ENCODE measurements at places on chromosomes 7 and 10. TPM values are rescaled to one million over a fixed set of nuclear protein-coding genes. Genes with fewer than 3 reads are reported as not detected.

GRCh38 chr7:51070151-51070550 lies 246.5 kb downstream of the COBL start:
- DNase-seq, result no peak
- H3K27me3 ChIP-seq, result no peaks in the 10 kb centered on the region
- no peak overlapping the region for H3K4me3 ChIP-seq
- H3K4me1 ChIP-seq, result no peaks in the 10 kb centered on the region
- H3K27ac ChIP-seq, result no peak overlapping the region

- no peak overlapping the region for H3K4me3 ChIP-seq
- no peak for DNase-seq
- no peaks in the 10 kb centered on the region for H3K36me3 ChIP-seq
- peaks cover 5% of the 10 kb centered on the region for H3K27me3 ChIP-seq
- H3K4me1 ChIP-seq, result peaks cover 5% of the 10 kb centered on the region
- no peak overlapping the region for H3K27ac ChIP-seq
These were observed 64.8 kb downstream of the CALD1 start for GRCh38 chr7:134844200-134844599.

Gene NRG3
- not detected for total RNA-seq

GRCh38 chr10:8379906-8380832 lies 325.7 kb downstream of the GATA3 start:
- H3K27me3 ChIP-seq, result no peaks in the 10 kb centered on the region
- H3K4me1 ChIP-seq, result peaks cover 4% of the 10 kb centered on the region

DNA sequence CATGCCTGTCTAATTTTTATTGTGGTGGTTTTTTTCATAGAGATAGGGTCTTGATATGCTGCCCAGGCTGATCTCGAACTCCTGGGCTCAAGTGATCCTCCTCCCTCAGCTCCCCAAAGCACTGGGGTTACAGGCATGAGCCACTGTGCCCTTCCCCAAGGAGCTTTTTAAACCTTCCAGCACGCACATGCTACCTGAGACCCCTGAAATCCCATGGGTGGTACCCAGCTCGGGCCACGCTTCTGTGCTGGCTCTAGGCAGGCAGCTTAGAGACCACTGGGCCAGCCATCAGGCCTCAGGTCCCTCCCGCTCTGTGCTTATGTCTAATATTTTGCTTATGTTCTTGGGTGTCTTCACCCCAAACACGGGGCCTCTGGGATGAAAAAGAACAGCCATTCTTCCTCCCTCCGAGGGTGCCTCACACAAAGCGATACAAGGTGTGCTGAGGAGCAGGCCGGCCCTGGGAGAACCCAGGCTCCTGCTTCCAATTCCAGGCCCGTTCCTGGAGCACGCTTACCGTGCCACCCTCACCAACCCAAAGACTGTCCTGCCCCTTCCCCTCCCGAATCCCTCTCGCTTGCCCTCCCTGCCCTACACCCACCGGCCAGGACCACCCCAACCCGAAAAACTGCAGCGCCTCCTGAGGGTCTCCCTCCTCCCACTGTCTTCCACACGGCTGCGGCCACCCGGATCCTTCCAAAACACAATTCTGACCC lies 10.9 kb downstream of the SPOCK2 start:
- DNase-seq, result no peak
- H3K4me3 ChIP-seq, result no peak overlapping the region
- peaks cover 85% of the 10 kb centered on the region for H3K4me1 ChIP-seq
- peaks cover 55% of the 10 kb centered on the region for H3K36me3 ChIP-seq

Gene CYP3A5
- not detected for total RNA-seq

DNA sequence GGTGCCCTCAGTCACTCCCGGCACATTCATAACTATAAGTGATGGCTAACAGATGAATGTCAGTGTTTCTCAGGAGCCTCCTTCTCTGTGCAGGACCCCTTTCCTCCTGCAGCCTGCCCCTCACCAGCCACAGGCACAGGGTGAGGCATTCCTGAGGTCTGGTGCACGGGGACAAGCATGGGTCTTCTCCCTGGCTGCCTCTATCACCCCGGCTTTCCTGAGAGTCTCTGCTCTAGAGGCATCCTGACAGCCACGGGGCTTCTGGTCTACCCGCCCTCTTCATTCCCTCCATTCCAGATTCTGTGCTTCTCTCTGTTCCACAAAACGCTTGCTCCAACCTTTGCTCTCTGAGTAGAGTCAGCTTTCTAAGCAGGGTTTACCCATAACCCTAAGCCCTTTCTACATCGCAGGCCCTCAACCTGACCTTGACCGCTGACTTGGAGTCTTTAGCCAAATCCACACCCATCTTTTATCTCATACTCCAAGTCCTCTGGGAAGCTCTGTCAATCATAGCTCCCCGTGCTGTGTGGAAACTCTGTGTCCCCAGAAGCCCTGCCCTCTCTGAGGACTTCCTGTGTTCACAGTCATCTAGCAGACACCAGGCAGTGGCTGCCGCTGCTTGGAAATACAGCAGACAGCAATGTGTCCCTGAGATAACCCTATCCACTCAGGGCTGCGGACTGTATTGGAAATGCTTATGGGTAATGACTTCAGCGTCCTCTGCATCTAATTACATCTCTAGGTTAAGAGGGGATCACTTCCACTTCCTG lies 159.0 kb downstream of the SFMBT2 start:
- DNase-seq, result peak; percentile 42
- H3K4me3 ChIP-seq, result no peak overlapping the region
- peaks cover 47% of the 10 kb centered on the region for H3K4me1 ChIP-seq

Gene SEMA4G
- total RNA-seq, result 0.40 TPM

DNA sequence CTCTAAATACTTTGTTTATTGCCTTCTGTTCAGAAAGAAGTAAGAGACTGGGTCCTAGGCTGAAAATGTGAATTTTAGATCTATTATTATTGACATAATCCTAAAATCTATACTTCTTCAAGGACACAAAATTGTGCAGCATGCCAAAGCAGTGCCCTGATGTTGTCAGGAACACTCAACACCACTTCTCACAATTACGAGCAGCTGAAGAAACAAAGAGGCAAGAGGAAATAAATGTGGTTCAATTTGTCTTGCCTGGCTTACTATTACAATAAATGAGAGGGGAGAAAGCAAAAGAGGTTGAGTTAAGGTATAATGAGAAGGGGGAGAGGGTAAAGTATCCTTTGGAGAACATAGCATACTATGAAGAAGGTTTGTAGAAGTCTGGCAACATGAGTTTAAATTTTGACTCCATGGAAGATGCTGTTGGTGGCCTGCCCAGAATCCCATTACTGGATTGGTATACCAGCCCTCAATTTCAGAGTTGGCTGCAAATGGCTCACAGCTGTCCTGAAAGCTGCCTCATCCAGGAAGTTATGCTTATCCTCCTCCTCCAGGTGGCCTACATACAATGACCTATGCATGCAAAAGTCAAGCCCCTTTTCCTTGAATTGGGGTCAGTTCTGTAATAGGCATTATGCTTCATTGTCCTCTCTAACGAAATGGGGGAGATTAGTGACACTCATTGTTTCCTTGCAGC lies 274.6 kb upstream of the SMIM30 start:
- H3K27ac ChIP-seq, result no peak overlapping the region
- no peaks in the 10 kb centered on the region for H3K36me3 ChIP-seq
- DNase-seq, result no peak
- H3K27me3 ChIP-seq, result no peaks in the 10 kb centered on the region
- H3K4me3 ChIP-seq, result no peak overlapping the region

DNA sequence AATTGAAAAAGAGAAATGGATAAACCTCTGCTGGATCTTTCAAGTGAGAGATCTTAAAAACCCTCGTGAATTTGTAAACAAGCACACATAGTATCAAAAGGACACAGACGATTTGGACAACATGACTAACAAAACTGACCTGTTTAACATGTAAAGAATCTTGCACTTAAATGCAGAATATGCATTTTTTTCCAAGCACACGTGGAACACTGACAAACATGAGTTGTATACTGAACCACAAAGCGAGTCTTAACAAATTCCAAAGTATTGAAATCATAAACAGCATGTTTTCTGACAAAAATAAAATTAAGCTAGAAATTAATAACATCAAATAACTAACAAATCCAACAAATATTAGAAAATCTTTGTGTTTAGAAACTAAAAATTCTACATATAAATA lies 65.0 kb upstream of the ZNF746 start:
- H3K27me3 ChIP-seq, result no peaks in the 10 kb centered on the region
- DNase-seq, result no peak
- peaks cover 56% of the 10 kb centered on the region for H3K36me3 ChIP-seq
- no peak overlapping the region for H3K4me3 ChIP-seq
- no peak overlapping the region for H3K27ac ChIP-seq

- H3K4me1 ChIP-seq, result no peaks in the 10 kb centered on the region
- no peaks in the 10 kb centered on the region for H3K36me3 ChIP-seq
- no peak overlapping the region for H3K4me3 ChIP-seq
- H3K27me3 ChIP-seq, result no peaks in the 10 kb centered on the region
- DNase-seq, result no peak
These were observed 38.8 kb downstream of the TMEM270 start for GRCh38 chr7:73899731-73900142.
